ENCODE measurements at places on chromosomes 1 and 21.

- DNase-seq, result peak; percentile 28
Measured at GRCh38 chr1:1954831-1955441, 35.9 kb upstream of the TMEM52 start.

DNA sequence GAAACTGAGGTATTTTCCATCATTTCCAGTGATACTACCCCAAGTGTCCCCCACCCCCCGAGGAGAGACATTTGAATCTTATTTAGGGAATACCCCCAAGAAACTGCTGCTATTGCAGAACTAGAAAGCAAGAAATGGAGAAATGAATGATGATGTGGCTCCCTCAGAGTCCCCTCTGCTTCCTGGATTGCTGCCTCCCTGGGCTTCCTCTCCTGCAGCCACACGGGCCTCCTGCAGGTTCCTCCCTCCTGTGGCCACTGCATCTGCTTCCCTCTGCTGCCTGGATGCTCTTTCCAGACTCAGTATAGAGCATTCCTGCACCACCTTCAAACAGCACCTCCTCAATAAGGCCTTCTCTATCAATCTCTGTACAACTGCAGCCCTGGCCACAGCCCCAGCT, 69.3 kb downstream of the SLC25A24 start:
- DNase-seq, result no peak

- DNase-seq, result no peak
Measured at GRCh38 chr1:218480137-218480536, 135.0 kb downstream of the TGFB2 start.

DNA sequence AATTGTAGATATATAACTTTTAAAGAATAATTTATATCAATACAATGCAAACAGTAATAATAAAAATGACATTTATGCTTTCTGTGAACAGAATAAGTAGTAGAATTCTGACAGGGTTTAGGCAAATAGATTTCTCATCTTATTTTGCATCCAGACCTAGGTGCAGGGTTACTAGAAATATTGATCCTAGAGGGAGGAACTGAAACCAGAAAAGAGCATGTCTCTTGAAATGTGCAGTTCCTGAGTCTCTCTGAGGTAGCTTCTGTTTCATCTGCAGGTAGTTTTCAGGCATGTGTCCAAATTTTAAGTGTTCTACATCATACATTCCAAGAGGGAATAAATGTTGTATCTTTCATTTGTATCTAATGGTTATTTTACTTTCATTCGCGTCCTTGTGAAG, 631.9 kb upstream of the ADGRL4 start:
- no peak for DNase-seq

DNA sequence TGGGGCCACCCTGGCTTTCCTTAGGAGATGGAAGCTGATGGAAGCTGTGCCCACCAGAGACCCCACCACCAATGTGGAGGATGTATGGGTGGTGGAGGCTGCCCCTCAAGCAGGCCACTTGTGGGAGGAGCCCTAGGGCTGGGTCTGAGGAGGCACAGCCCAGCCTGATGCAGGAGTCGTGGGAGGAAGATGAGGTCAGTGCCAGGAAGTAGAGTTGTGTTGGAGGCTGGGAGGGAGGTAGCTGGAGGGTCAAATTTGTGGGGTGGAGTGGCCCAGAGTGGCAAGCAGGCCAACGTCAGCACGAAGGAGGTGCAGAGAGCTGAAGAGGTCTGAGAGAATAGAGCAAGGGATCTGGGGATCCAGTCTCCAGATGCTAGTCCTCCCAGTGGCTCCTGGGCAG, 119.0 kb upstream of the USP24 start:
- DNase-seq, result no peak

DNA sequence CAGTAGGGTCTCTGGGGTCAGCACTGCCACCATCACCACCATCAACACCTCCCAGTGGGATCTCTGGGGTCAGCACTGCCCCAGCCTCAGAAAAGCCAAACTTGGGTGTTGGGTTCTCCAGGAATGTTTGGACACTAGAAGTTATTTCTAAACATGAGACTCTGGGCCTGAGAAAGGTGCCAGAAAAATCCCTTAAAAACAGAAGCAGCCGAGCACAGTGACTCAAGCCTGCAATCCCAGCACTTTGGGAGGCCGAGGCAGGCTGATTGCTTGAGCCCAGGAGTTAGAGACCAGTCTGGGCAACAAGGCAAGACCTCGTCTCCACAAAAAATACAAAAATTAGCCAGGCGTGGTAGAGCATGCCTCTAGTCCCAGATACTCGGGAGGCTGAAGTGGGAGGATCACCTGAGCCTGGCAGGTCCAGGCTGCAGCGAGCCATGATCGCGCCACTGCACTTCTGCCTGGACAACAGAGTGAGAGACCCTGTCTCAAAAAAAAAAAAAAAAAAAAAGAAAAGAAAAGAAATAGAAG, 470 bp downstream of the PTAFR start:
- DNase-seq, result no peak

DNA sequence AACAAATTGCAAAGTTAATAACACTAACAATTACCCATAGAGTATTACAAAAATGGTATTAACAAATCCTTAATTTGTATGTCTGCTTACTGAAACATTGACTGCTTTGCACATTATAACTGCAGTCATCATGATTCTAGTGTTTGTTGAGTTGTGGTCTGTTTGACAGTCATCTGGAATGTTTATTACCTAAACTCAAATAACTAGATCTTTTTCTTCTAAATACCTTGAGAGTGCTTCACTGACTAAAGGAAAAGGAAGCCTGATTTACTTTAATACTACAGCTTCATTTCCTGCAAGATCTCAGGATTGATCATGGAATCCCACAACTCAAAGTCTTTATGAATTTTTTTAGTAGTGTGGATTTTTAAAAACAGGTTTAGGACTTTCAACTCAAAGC, 70.0 kb downstream of the HMCN1 start:
- DNase-seq, result no peak

DNA sequence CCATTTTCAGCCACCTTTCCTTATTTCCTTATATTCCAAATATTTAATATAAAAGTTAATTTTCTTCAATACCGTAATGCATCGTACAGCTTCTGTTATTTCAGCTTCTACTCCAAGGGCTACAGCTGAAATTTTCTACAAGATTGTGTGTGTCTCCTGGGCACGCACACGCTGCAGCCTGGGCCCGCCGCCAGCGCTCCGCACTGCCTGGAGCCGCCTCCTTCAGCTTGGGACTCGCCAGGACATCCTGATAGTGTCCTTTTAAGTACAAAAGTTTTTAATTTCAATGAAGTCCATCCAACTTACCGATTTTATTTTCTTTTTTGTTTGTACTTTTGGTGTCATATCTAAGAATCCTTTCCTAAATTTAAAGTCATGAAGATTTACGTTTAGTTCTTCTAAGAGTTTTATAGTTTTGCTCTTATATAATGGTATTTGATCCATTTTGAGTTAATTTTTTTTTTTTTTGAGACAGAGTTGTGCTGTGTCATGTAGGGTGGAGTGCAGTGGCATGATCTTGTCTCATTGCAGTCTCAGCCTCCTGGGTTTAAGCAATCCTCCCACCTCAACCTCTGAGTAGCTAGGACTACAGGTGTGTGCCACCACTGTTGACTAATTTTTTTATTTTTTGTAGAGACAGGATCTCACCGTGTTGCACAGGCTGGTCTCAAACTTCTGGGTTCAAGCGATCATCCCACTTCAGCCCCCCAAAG, 82.8 kb downstream of the AXDND1 start:
- no peak for DNase-seq

GRCh38 chr1:201186192-201186591, 4.4 kb upstream of the IGFN1 start:
- no peak for DNase-seq

- no peak for DNase-seq
Measured at GRCh38 chr21:37700641-37701202, 215.5 kb downstream of the KCNJ6 start.

- no peak for DNase-seq
Measured at GRCh38 chr1:173580071-173580470, 22.8 kb downstream of the SLC9C2 start.

- no peak for DNase-seq
Measured at GRCh38 chr1:26476958-26477357, 4.7 kb downstream of the HMGN2 start.

DNA sequence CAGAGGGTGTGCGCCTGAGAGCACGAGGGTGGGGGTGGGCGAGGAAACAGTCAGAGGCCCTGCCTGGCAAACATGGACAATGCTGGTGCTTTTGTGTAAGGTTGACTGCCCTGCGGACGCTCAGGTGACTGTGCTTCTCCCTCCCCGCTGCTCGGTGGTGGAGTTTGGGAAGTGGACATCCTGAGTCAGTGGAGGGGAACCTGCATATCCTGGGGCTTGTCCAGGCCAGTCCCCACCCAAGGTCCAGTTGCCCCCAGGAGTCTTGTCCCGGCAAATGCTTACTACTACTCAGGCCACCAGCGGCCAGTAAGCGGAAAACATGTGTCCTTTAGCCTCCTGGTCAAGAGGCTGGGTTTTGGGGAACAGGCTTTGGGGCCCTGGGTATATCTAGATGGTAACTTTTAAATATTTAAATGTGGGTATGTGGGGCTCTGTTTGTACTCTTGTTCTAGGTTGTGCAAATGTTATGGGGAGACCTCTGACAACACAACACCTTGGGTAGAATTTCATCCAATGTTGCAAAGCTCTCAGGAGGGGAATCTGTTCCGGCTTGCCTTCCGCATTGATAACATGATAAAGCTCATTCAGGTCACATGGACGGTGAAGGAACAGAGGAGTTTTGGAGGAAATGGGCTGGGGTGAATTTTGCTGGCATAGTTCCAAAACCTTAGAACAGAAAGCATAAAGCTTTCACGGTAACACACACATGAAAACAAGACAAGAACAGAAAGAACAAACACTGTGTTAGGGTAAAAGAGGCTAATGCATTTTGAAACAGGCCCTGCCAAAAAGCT, 364.9 kb downstream of the PRDM2 start:
- DNase-seq, result no peak
